ENCODE measurements at places on chromosomes 16 and 17.

GRCh38 chr16:56120447-56121155 is 70.7 kb upstream of the GNAO1 start:
- DNase-seq: no peak

DNA sequence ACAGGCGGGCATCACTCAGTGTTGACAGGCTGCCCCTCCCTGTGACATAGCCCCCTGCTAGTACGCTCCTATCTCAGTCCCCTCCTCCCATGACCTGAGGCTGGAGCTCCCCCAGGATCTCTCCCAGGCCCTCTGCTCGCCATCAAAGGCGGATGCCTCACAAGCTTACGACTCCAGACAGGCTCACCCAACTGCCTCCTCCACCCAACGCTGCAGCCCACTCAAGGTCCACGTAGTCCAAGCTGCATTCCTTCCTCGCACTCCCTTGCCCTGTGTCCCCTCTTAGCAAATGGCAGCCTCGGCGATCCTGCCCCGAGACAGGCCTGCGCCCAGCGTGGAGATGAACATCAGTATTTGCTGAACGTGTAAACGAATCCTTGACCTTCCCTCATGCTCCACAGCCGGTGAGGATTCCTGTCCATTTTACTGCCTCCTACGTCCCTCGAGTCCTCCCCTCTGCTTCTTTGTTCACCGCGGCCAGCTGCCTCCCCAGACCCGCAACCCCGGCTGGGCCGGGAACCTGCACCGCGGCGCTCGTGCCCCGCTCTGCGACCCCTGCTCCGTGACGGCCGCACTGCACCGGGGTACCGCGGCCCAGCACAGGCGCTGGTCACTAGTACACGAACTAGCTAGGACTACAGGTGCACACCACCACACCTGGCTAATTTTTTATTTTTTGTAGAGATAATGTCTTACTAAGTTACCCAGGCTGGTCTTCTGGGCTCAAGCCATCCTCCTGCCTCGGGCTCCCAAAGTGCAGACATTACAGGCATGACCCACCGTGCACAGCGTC is 838 bp upstream of the TMEM97 start:
- DNase-seq: no peak

- DNase-seq: no peak
These were observed 72.7 kb downstream of the GAS7 start for GRCh38 chr17:10125531-10126275.

GRCh38 chr16:71537643-71538042 is 11.4 kb downstream of the CHST4 start:
- no peak for DNase-seq

Data from nucleus accumbens (tissue), 56 donors.